Naive thymus-derived CD4-positive, alpha-beta T cell (primary cell): ENCODE measurements at places on chromosomes 7 and 10. TPM values are rescaled to one million over a fixed set of nuclear protein-coding genes. Genes with fewer than 3 reads are reported as not detected.

DNA sequence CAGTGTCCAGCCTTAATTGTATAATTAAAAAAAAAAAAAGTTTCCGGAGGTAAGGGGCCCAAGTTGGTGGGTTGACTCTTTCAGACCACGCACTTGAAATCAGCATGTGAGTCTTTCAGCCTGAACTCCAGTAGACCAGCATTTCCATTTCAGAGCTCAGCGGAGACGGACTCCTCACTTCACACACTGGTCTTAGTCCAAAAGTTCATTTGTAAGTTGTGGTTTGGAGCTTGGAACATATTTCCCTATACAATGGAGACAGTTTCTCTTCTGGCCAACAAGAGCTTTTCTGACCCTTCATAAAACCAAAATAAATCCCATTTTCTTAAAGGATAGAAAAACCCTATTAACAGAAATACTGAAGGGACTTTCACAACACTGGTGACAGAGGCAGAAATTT is 41.0 kb downstream of the ATXN7L1 start:
- peaks cover 3% of the 10 kb centered on the region for H3K4me1 ChIP-seq
- H3K27me3 ChIP-seq: no peaks in the 10 kb centered on the region
- H3K4me3 ChIP-seq: no peak overlapping the region
- DNase-seq: no peak
- no peaks in the 10 kb centered on the region for H3K36me3 ChIP-seq

GRCh38 chr7:26293569-26294308 is 2.1 kb downstream of the SNX10 start:
- H3K4me1 ChIP-seq: peaks cover 30% of the 10 kb centered on the region
- H3K36me3 ChIP-seq: no peaks in the 10 kb centered on the region
- H3K27me3 ChIP-seq: no peaks in the 10 kb centered on the region
- peak; percentile 14 for DNase-seq

The BMPER gene
- 0.81 TPM for total RNA-seq

The ECHDC3 gene
- 0.20 TPM in 1 of 2 replicates, not detected in the other for total RNA-seq

DNA sequence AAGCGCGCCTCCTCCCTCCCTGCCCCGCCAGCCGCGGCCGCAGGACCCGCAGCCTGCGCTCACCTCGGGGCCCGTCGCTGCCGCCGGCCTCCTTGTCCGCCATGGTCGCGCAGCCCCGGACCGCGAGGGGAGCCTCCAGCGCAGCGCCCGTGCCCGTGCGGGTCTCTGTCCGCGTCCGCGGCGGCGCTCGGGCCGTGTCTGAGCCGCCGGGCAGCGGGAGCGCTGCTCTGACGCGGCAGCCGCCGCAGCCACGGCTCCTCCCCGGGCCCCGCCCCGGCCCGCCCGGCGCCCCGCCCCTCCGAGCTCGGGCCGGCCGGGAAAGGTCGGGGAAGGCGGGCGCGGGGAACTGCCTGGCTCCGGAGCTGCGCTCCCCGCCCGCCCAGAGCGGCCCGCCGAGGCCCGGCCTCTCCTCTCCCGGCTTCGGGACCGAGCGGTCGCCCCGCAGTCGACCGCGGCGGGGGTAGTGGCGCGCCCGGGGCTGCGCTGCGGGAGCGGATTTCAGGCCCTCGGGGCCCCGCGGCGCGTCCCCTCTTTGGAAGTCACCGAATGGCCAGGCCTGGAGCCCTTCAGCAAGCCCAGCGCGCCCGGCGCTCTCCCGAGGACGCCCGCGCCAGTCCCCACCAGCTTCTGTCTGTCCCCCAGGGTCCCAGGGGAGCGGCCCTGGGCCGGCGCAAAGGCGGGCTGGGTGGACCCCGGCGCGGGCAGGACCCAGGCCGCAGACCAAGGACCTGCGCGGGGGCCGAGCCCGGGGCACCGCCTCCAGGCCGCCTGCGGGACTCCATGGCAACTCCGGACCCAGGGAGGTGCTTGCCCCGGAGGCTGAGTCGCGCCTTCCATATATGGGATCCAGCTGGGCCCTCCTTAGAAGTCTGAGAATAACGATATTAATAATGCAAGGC is at the start of gene HSPA12A:
TSS of gene HSPA12A (minus strand) at position 200 of the 899 bp plus-strand sequence. CDS start at position 103, 97 bp downstream.
- DNase-seq: peak; percentile 25
- no peaks in the 10 kb centered on the region for H3K36me3 ChIP-seq
- peaks cover 26% of the 10 kb centered on the region for H3K27me3 ChIP-seq
- H3K4me3 ChIP-seq: no peak within 1 kb of the TSS
- H3K4me1 ChIP-seq: peaks cover 11% of the 10 kb centered on the region

The COL26A1 gene
- total RNA-seq: not detected

DNA sequence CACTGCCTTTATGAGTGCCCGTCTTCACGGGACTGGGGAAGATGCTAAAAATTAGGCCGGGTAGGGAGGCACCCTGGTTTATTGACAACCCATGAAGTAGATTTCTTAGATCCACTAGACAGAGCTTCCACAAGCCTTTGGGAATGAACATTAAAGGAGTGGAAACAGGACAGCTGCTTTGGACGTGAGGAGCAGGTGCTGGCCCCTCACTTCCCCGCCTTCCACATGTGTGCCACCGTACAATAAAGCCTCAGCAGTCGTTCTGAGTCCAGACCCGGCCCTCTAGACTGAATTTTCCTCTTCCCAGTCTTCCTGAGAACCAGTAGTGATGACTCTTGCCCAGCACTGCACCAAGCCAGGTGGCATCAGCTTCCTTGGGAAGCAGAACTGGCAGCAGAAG is 282.4 kb downstream of the CELF2 start:
- no peak overlapping the region for H3K4me3 ChIP-seq
- H3K36me3 ChIP-seq: peaks cover 40% of the 10 kb centered on the region
- H3K27me3 ChIP-seq: no peaks in the 10 kb centered on the region
- no peaks in the 10 kb centered on the region for H3K4me1 ChIP-seq

GRCh38 chr7:94580601-94581000 is 71.0 kb downstream of the CASD1 start:
- H3K4me3 ChIP-seq: no peak overlapping the region
- H3K27me3 ChIP-seq: no peaks in the 10 kb centered on the region
- no peak overlapping the region for H3K27ac ChIP-seq
- no peaks in the 10 kb centered on the region for H3K4me1 ChIP-seq
- no peak for DNase-seq
- no peaks in the 10 kb centered on the region for H3K36me3 ChIP-seq

DNA sequence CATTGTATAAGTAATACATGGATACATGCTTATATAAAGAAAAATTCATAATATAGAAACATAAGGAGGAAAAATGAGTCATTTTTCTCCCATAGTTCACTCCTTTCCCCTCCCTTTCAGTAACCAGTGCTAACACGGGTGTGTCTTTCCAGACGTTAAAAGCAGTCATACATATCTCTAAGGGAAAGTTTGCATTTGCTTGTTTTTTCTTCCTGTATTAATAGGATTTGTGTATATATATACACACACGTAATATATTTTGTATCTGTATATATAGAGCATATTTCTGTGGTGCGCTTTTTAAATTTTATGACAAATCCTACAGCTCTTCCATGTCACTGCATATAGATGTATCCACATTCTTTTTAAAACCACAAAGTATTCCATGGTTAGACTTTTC is 78.8 kb downstream of the RALA start:
- H3K4me1 ChIP-seq: no peaks in the 10 kb centered on the region
- no peak overlapping the region for H3K4me3 ChIP-seq
- H3K36me3 ChIP-seq: no peaks in the 10 kb centered on the region
- no peak overlapping the region for H3K27ac ChIP-seq

GRCh38 chr10:96502561-96503282 is 11.0 kb downstream of the TLL2 start:
- no peak for DNase-seq
- no peaks in the 10 kb centered on the region for H3K36me3 ChIP-seq
- no peaks in the 10 kb centered on the region for H3K27me3 ChIP-seq

- no peak overlapping the region for H3K27ac ChIP-seq
- H3K27me3 ChIP-seq: no peaks in the 10 kb centered on the region
- no peaks in the 10 kb centered on the region for H3K36me3 ChIP-seq
- H3K4me1 ChIP-seq: no peaks in the 10 kb centered on the region
- no peak overlapping the region for H3K4me3 ChIP-seq
Observed at GRCh38 chr10:79923669-79924068, 25.2 kb downstream of the SFTPD start.

The PRTFDC1 gene
- total RNA-seq: 0.89 TPM

DNA sequence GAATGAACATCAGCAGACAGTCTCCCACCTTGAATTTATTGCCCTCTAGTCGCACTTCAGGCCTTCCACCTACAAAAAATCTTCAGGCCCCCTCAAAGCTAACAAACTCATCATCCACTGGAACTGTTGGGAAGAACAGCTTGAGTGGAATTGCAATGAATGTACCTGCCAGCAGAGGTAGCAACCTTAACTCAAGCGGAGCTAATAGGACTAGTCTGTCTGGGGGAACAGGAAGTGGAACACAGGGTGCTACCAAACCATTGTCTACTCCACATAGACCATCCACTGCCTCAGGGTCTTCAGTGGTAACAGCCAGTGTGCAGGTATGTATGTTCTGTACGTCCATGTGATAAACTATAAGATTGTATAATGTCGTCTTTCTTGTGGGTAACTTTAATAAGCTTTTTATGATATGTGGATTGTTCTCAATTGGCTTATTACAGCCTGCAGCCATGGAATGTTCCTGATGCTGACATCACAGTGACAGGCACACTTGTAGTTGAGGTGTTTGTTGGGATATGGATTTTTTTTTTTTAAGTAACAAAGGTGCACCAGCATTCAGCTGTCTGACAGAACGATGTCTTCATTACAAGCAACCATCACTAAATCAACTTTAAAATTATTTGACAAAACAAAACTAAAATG is 53.3 kb downstream of the UBN2 start:
- H3K27me3 ChIP-seq: no peaks in the 10 kb centered on the region
- H3K36me3 ChIP-seq: no peaks in the 10 kb centered on the region
- no peaks in the 10 kb centered on the region for H3K4me1 ChIP-seq
- H3K4me3 ChIP-seq: no peak overlapping the region
